CD14-positive monocyte (primary cell): ENCODE measurements at places on chromosomes 6 and 20.

- no peak overlapping the region for H3K4me3 ChIP-seq
- no peak for DNase-seq
- no peak overlapping the region for H3K27ac ChIP-seq
- H3K36me3 ChIP-seq, result no peaks in the 10 kb centered on the region
- H3K4me1 ChIP-seq, result no peaks in the 10 kb centered on the region
- no peaks in the 10 kb centered on the region for H3K27me3 ChIP-seq
Observed at GRCh38 chr6:69584913-69585729, 211.7 kb downstream of the LMBRD1 start.

- no peaks in the 10 kb centered on the region for H3K27me3 ChIP-seq
- H3K36me3 ChIP-seq, result peaks cover 59% of the 10 kb centered on the region
- DNase-seq, result no peak
- H3K4me3 ChIP-seq, result no peak overlapping the region
Observed at GRCh38 chr6:7215798-7216231, 97.2 kb downstream of the SSR1 start.

DNA sequence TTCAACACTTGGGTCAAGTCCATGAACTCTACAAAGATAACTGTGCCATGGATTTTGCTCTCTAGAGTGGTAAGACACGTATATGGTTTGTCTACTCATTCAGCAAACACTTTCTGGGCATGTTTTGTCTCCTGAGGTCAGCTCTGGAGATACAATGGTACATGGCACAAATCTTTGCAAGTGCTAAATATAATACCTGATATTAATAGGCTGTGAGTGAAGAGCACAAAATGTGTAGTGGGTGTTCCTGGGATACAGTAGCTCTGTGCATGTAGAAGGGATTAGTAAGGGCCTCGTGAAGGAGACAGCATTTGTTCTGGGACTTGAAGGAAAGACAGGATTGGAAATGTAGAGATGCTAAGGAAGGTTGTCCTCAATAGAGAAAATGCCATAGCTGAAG is 360.9 kb downstream of the BCKDHB start:
- H3K27me3 ChIP-seq, result no peaks in the 10 kb centered on the region
- no peaks in the 10 kb centered on the region for H3K36me3 ChIP-seq
- no peak overlapping the region for H3K27ac ChIP-seq
- H3K4me3 ChIP-seq, result no peak overlapping the region
- H3K4me1 ChIP-seq, result no peaks in the 10 kb centered on the region

GRCh38 chr6:19067165-19067564 is 680.0 kb downstream of the RNF144B start:
- H3K4me3 ChIP-seq, result no peak overlapping the region
- DNase-seq, result no peak
- H3K4me1 ChIP-seq, result no peaks in the 10 kb centered on the region
- no peak overlapping the region for H3K27ac ChIP-seq
- no peaks in the 10 kb centered on the region for H3K36me3 ChIP-seq

- H3K4me1 ChIP-seq, result peaks cover 12% of the 10 kb centered on the region
- DNase-seq, result no peak
- H3K36me3 ChIP-seq, result no peaks in the 10 kb centered on the region
- no peak overlapping the region for H3K27ac ChIP-seq
- no peaks in the 10 kb centered on the region for H3K27me3 ChIP-seq
Observed at GRCh38 chr6:167146135-167146534, 11.6 kb downstream of the GPR31 start.

GRCh38 chr6:100320686-100321085 is 144.0 kb downstream of the SIM1 start:
- no peak overlapping the region for H3K27ac ChIP-seq
- H3K4me3 ChIP-seq, result no peak overlapping the region
- DNase-seq, result no peak
- H3K27me3 ChIP-seq, result no peaks in the 10 kb centered on the region
- H3K4me1 ChIP-seq, result no peaks in the 10 kb centered on the region

DNA sequence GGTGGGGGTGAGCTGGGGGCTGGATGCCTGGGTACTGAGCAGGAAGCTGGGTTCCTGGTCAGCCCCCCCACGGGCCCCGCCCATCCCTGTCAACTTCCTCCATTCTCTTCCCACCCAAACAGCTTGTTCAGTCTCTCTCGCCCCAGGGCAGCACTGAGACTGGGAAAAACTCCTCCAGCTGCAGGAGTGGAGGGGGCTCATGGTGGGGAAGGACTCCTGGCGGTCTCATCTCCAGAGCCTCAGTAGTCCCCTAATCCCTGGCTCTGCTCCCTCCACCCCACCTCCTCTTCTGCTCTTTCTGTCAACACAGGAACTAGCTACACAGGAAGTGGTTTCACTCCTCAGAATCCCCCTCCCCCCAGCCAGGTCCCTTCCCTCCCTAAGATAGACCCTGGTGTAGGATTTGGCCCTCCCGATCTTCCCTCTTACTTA is at the start of gene GPSM3:
GPSM3 (minus strand) TSS at position 36 of the 432 bp plus-strand sequence. CDS start 130 bp downstream, outside the sequence.
- peaks cover 67% of the 10 kb centered on the region for H3K4me1 ChIP-seq
- H3K27me3 ChIP-seq, result no peaks in the 10 kb centered on the region
- peak within 1 kb of the TSS; percentile 95 for H3K27ac ChIP-seq
- peaks cover 6% of the 10 kb centered on the region for H3K36me3 ChIP-seq

- H3K27me3 ChIP-seq, result no peaks in the 10 kb centered on the region
- H3K27ac ChIP-seq, result no peak overlapping the region
- H3K4me1 ChIP-seq, result no peaks in the 10 kb centered on the region
- DNase-seq, result no peak
- H3K4me3 ChIP-seq, result no peak overlapping the region
Observed at GRCh38 chr6:27940766-27941165, 16.3 kb upstream of the OR2B6 start.

DNA sequence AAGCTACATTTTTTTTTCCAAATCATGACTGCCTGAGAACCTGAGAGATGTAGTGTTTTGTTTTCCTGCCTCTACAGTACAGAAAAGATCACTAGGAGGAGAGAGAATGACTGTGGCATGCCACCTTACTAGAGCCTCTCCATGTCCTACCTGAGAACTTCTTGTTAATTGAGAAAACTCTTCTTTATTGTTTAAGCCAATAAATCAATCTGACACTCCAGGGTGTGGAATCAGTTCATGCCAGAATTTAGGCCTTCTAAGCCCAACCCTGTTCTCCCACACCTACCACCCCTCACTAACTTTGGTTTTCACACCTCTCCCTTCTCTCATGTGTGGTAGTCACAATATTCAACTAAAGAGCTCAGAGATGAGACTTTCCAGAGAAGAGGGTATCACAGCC is 24.9 kb upstream of the BTN3A2 start:
- H3K4me3 ChIP-seq, result no peak overlapping the region
- DNase-seq, result no peak
- peaks cover 2% of the 10 kb centered on the region for H3K27me3 ChIP-seq

GRCh38 chr6:74932232-74932888 is 273.5 kb downstream of the COL12A1 start:
- no peak overlapping the region for H3K4me3 ChIP-seq
- no peaks in the 10 kb centered on the region for H3K4me1 ChIP-seq
- H3K36me3 ChIP-seq, result no peaks in the 10 kb centered on the region
- no peak for DNase-seq
- no peak overlapping the region for H3K27ac ChIP-seq
- H3K27me3 ChIP-seq, result no peaks in the 10 kb centered on the region

GRCh38 chr6:129164032-129164431 is 281.1 kb downstream of the LAMA2 start:
- no peaks in the 10 kb centered on the region for H3K4me1 ChIP-seq
- H3K36me3 ChIP-seq, result no peaks in the 10 kb centered on the region
- H3K27ac ChIP-seq, result no peak overlapping the region
- DNase-seq, result no peak

- DNase-seq, result no peak
- no peak overlapping the region for H3K4me3 ChIP-seq
- H3K27me3 ChIP-seq, result no peaks in the 10 kb centered on the region
- H3K27ac ChIP-seq, result no peak overlapping the region
- H3K36me3 ChIP-seq, result peaks cover 81% of the 10 kb centered on the region
Observed at GRCh38 chr20:58701431-58702160, 9.0 kb downstream of the NPEPL1 start.

- DNase-seq, result peak; percentile 12
- no peaks in the 10 kb centered on the region for H3K36me3 ChIP-seq
- no peak overlapping the region for H3K4me3 ChIP-seq
- no peaks in the 10 kb centered on the region for H3K27me3 ChIP-seq
Observed at GRCh38 chr6:24574809-24575208, 71.2 kb downstream of the KIAA0319 start.

GRCh38 chr20:47244451-47244850 is 112.0 kb downstream of the ZMYND8 start:
- H3K4me1 ChIP-seq, result no peaks in the 10 kb centered on the region
- H3K27me3 ChIP-seq, result no peaks in the 10 kb centered on the region
- H3K36me3 ChIP-seq, result peaks cover 78% of the 10 kb centered on the region
- no peak overlapping the region for H3K4me3 ChIP-seq

DNA sequence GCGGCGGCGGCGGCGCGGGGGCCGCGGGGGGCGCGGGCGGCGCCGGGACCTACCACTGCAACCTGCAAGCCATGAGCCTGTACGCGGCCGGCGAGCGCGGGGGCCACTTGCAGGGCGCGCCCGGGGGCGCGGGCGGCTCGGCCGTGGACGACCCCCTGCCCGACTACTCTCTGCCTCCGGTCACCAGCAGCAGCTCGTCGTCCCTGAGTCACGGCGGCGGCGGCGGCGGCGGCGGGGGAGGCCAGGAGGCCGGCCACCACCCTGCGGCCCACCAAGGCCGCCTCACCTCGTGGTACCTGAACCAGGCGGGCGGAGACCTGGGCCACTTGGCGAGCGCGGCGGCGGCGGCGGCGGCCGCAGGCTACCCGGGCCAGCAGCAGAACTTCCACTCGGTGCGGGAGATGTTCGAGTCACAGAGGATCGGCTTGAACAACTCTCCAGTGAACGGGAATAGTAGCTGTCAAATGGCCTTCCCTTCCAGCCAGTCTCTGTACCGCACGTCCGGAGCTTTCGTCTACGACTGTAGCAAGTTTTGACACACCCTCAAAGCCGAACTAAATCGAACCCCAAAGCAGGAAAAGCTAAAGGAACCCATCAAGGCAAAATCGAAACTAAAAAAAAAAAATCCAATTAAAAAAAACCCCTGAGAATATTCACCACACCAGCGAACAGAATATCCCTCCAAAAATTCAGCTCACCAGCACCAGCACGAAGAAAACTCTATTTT is 2.0 kb downstream of the FOXC1 start:
- no peak for DNase-seq
- H3K27me3 ChIP-seq, result peaks cover 70% of the 10 kb centered on the region
- H3K4me3 ChIP-seq, result peak overlapping the region; percentile 38
- peaks cover 68% of the 10 kb centered on the region for H3K4me1 ChIP-seq

GRCh38 chr6:80366714-80367113 is 260.2 kb downstream of the BCKDHB start:
- H3K4me3 ChIP-seq, result no peak overlapping the region
- H3K27me3 ChIP-seq, result no peaks in the 10 kb centered on the region
- no peak overlapping the region for H3K27ac ChIP-seq
- no peaks in the 10 kb centered on the region for H3K4me1 ChIP-seq

GRCh38 chr6:97174471-97174870 is 108.5 kb downstream of the MMS22L start:
- no peak overlapping the region for H3K4me3 ChIP-seq
- H3K4me1 ChIP-seq, result no peaks in the 10 kb centered on the region
- no peaks in the 10 kb centered on the region for H3K27me3 ChIP-seq
- H3K27ac ChIP-seq, result no peak overlapping the region

GRCh38 chr6:12909833-12910232 is 193.3 kb downstream of the PHACTR1 start:
- DNase-seq, result no peak
- H3K4me1 ChIP-seq, result peaks cover 5% of the 10 kb centered on the region
- H3K27ac ChIP-seq, result no peak overlapping the region
- H3K36me3 ChIP-seq, result no peaks in the 10 kb centered on the region

DNA sequence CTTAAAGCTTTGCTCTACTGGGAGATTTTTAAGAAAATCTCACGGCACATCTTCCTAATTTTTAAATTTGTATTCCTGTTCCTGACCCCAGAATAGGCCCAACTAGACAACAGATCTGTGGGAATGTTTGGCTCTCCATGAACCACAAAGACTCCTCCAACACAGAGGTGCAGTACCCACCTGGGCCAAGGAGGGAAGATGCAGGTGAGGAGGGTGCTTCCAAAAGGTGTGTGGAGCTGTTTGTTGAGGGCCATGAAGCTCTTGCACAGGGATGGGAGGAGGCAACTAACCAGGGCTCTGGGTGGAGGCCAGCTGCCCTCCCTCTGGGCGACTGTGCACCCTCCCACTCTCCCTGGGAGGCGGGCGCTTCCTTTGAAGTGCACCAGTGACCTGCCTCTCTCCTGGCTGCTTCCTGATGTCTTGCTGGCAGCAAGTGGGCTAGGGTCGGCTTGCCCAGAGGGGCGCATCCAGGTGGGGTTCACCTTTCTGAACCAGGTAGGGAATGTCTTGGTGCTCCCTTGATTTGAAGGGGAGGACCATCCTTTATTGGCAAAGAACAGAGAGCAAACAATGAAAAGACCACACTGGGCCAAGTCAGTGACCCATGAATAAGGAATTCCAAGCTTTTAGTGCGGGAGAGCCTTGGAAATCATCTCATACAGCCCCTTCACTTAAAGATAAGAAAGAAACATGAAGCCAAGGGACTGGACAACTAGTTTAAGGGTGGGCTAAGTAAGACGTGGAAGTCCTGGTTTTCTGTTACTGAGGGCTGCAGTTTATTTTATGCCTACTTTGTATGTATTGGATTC is 76.0 kb downstream of the ANKRD6 start:
- no peak for DNase-seq
- H3K27ac ChIP-seq, result no peak overlapping the region

DNA sequence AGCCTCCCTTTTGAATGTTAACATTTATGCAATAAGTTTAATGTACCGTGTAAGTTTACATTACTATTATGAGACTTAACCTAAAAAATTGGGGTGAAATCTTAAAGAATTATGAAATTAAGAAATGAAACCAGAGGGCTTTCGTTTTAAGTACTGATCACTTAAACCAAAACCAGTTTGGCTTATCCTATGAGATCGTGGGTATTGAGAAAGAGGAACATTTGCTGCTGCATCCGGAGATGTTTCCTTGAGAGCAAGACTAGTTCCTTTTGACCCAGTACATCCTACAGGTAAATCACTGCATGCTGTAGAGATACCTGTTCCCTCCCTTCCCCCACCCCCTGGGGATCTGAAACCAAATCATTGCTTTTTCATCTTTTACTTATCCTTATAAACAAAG is 201.3 kb downstream of the ESR1 start:
- H3K4me3 ChIP-seq, result no peak overlapping the region
- no peak overlapping the region for H3K27ac ChIP-seq
- H3K36me3 ChIP-seq, result no peaks in the 10 kb centered on the region
- DNase-seq, result no peak
- no peaks in the 10 kb centered on the region for H3K27me3 ChIP-seq

- no peaks in the 10 kb centered on the region for H3K27me3 ChIP-seq
- H3K27ac ChIP-seq, result no peak overlapping the region
- H3K4me1 ChIP-seq, result no peaks in the 10 kb centered on the region
Observed at GRCh38 chr6:105539911-105540310, 137.0 kb upstream of the PREP start.

DNA sequence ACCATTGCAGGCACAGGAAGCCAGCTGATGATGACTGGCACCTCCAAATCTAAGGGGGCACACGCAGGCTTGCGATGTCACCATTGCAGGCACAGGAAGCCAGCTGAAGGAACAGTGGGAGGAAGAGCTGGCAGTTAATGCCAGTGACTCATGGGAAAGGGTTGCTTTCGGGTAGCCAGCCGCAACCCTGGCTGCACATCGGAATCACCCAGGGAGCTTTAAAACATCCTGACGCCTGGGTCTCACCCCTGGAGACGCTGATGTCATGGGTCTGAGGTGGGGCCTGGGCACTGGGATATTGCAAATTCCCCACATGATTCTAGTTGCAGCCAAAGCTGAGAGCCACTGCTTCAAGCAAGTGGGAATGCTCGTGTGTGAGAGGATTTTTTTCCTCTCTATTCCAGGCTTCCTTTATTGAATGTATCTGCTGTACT is 16.1 kb upstream of the CCN6 start:
- no peaks in the 10 kb centered on the region for H3K36me3 ChIP-seq
- no peak overlapping the region for H3K27ac ChIP-seq
- no peak overlapping the region for H3K4me3 ChIP-seq
- H3K4me1 ChIP-seq, result peaks cover 7% of the 10 kb centered on the region
